ENCODE measurements at places on chromosomes 11 and 22.
A peak's percentile ranks its signal among the peaks of the same experiment; 100 is the strongest.

GRCh38 chr22:37731804-37732471 lies 35.1 kb downstream of the TRIOBP start:
- H3K36me3 ChIP-seq: no peaks in the 10 kb centered on the region
- no peak overlapping the region for H3K27ac ChIP-seq
- H3K27me3 ChIP-seq: no peaks in the 10 kb centered on the region
- H3K4me3 ChIP-seq: no peak overlapping the region
- no peaks in the 10 kb centered on the region for H3K4me1 ChIP-seq

GRCh38 chr11:120062561-120062930 lies 75.4 kb downstream of the TRIM29 start:
- H3K27ac ChIP-seq: peak overlapping the region; percentile 74
- H3K4me3 ChIP-seq: no peak overlapping the region
- DNase-seq: no peak

GRCh38 chr11:34492806-34493414 lies 20.7 kb downstream of the ELF5 start:
- no peak overlapping the region for H3K4me3 ChIP-seq
- DNase-seq: peak; percentile 83
- no peak overlapping the region for H3K27ac ChIP-seq
- H3K36me3 ChIP-seq: no peaks in the 10 kb centered on the region
- H3K4me1 ChIP-seq: no peaks in the 10 kb centered on the region

GRCh38 chr11:72782081-72782920 lies 11.5 kb downstream of the STARD10 start:
- DNase-seq: peak; percentile 24
- H3K27ac ChIP-seq: no peak overlapping the region
- no peak overlapping the region for H3K4me3 ChIP-seq
- peaks cover 5% of the 10 kb centered on the region for H3K36me3 ChIP-seq
- no peaks in the 10 kb centered on the region for H3K27me3 ChIP-seq

GRCh38 chr11:65355013-65355775 lies 643 bp downstream of the TIGD3 start:
- peaks cover 23% of the 10 kb centered on the region for H3K36me3 ChIP-seq
- DNase-seq: peak; percentile 52
- no peak overlapping the region for H3K27ac ChIP-seq
- peaks cover 6% of the 10 kb centered on the region for H3K27me3 ChIP-seq
- peaks cover 7% of the 10 kb centered on the region for H3K4me1 ChIP-seq

GRCh38 chr22:48353116-48353947 lies 1474.3 kb downstream of the BRD1 start:
- H3K4me3 ChIP-seq: no peak overlapping the region
- H3K4me1 ChIP-seq: no peaks in the 10 kb centered on the region
- no peak for DNase-seq
- H3K27me3 ChIP-seq: no peaks in the 10 kb centered on the region

GRCh38 chr11:6548641-6549040 lies 51.6 kb downstream of the DNHD1 start:
- no peaks in the 10 kb centered on the region for H3K27me3 ChIP-seq
- H3K36me3 ChIP-seq: peaks cover 11% of the 10 kb centered on the region
- no peak for DNase-seq
- H3K27ac ChIP-seq: no peak overlapping the region
- no peaks in the 10 kb centered on the region for H3K4me1 ChIP-seq

- H3K4me1 ChIP-seq: no peaks in the 10 kb centered on the region
- H3K27me3 ChIP-seq: no peaks in the 10 kb centered on the region
- no peaks in the 10 kb centered on the region for H3K36me3 ChIP-seq
- peak; percentile 22 for DNase-seq
Observed at GRCh38 chr11:2089536-2090165, 49.5 kb downstream of the IGF2 start.

GRCh38 chr11:72932132-72932570 lies 117.9 kb downstream of the ATG16L2 start:
- no peaks in the 10 kb centered on the region for H3K27me3 ChIP-seq
- no peaks in the 10 kb centered on the region for H3K36me3 ChIP-seq
- H3K4me1 ChIP-seq: no peaks in the 10 kb centered on the region

- DNase-seq: no peak
- H3K4me1 ChIP-seq: no peaks in the 10 kb centered on the region
- no peak overlapping the region for H3K4me3 ChIP-seq
- H3K27me3 ChIP-seq: no peaks in the 10 kb centered on the region
- no peak overlapping the region for H3K27ac ChIP-seq
Observed at GRCh38 chr11:31956310-31956709, 134.6 kb upstream of the RCN1 start.

GRCh38 chr11:41499429-41499828 lies 40.0 kb upstream of the LRRC4C start:
- no peak overlapping the region for H3K4me3 ChIP-seq
- no peak for DNase-seq
- H3K27ac ChIP-seq: no peak overlapping the region

- H3K4me1 ChIP-seq: peaks cover 7% of the 10 kb centered on the region
- no peak overlapping the region for H3K27ac ChIP-seq
- no peaks in the 10 kb centered on the region for H3K36me3 ChIP-seq
- H3K4me3 ChIP-seq: no peak overlapping the region
- H3K27me3 ChIP-seq: peaks cover 26% of the 10 kb centered on the region
- no peak for DNase-seq
Observed at GRCh38 chr11:128886406-128887124, 4.6 kb upstream of the KCNJ5 start.

- H3K4me3 ChIP-seq: no peak overlapping the region
- H3K4me1 ChIP-seq: no peaks in the 10 kb centered on the region
- no peak for DNase-seq
- no peak overlapping the region for H3K27ac ChIP-seq
Observed at GRCh38 chr22:38513063-38513462, 7.0 kb upstream of the DDX17 start.

GRCh38 chr11:110293389-110293788 lies 3.0 kb downstream of the RDX start:
- peaks cover 10% of the 10 kb centered on the region for H3K4me1 ChIP-seq
- no peak overlapping the region for H3K27ac ChIP-seq
- H3K36me3 ChIP-seq: peaks cover 7% of the 10 kb centered on the region
- no peak for DNase-seq

- H3K4me1 ChIP-seq: peaks cover 9% of the 10 kb centered on the region
- no peaks in the 10 kb centered on the region for H3K36me3 ChIP-seq
- no peaks in the 10 kb centered on the region for H3K27me3 ChIP-seq
- H3K4me3 ChIP-seq: no peak overlapping the region
- DNase-seq: no peak
Observed at GRCh38 chr22:32556159-32556558, 81.5 kb downstream of the FBXO7 start.

DNA sequence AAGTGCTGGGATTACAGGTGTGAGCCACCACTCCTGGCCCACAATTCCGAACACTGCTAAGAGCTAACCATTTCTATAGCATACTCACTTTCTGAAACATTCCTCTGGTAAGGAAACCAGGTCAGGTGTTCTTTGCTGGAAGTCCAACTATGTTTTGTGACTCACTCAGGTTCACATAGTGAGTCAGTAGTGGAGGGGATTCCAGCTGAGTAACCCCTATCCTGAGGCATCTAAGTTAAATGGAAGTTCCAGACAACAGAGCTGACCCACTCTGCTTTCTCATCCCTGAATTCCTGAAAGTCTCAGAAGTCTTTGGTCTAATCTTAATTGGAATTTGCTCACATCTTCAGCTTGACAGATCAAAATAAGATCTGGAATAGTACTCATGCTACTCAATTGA lies 3.0 kb upstream of the CHRNA10 start:
- no peaks in the 10 kb centered on the region for H3K27me3 ChIP-seq
- H3K4me3 ChIP-seq: no peak overlapping the region
- H3K4me1 ChIP-seq: peaks cover 10% of the 10 kb centered on the region

- no peak for DNase-seq
- no peak overlapping the region for H3K4me3 ChIP-seq
- H3K27me3 ChIP-seq: no peaks in the 10 kb centered on the region
Observed at GRCh38 chr22:20324139-20324516, 4.3 kb upstream of the DGCR6L start.

DNA sequence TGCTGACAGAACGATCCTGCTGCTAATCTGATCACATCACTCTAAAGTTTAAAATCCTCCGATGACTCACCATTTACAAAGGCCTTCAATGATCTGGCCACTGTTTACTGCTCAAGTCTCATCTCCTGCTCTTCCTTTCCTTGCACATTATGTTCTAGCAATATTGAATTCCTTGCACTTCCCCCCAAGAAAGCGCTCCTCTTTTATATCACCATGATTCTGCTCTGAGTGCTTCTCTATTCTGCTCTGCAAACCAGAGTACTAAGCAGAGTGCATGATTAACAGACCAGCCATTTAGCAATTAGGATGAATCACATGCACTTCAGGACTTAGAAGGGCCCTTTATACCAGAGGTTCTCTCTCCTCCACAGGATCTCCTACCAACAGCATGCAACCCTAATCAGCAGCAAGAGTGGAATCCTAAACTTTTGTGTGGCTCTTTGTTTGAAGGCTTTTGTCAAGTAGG lies 1122.8 kb upstream of the CCDC90B start:
- H3K4me3 ChIP-seq: no peak overlapping the region
- H3K36me3 ChIP-seq: no peaks in the 10 kb centered on the region
- no peaks in the 10 kb centered on the region for H3K27me3 ChIP-seq

GRCh38 chr11:77287136-77287535 lies 14.3 kb downstream of the GDPD4 start:
- DNase-seq: no peak
- H3K4me1 ChIP-seq: no peaks in the 10 kb centered on the region
- H3K36me3 ChIP-seq: no peaks in the 10 kb centered on the region
- H3K27me3 ChIP-seq: no peaks in the 10 kb centered on the region

GRCh38 chr22:38034278-38034882 lies 22.8 kb upstream of the PICK1 start:
- peak overlapping the region; percentile 60 for H3K27ac ChIP-seq
- H3K27me3 ChIP-seq: no peaks in the 10 kb centered on the region
- H3K4me1 ChIP-seq: peaks cover 22% of the 10 kb centered on the region
- no peaks in the 10 kb centered on the region for H3K36me3 ChIP-seq

DNA sequence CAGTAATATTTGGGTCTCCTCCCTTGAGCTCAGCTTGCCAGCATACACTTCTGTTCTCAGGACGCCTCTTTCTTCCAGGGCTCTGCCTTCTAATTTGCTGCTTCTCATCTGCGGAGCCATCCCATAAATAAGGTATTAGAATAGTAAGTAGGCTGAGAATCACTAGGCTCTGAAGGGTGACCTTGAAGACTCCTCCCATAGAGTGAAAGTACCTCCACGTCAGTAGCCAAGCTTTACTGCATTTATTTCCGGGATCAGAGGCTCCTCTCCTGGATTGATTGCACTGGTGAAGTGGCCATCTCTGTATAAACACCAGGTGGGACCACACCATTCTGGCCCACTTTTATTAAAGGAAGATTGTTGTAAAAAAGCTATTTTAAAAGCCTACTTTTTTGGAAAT lies 315.5 kb downstream of the FAT3 start:
- DNase-seq: no peak
- no peaks in the 10 kb centered on the region for H3K27me3 ChIP-seq

GRCh38 chr11:68692115-68692514 lies 7.8 kb downstream of the GAL start:
- no peaks in the 10 kb centered on the region for H3K36me3 ChIP-seq
- H3K4me1 ChIP-seq: no peaks in the 10 kb centered on the region
- no peak overlapping the region for H3K4me3 ChIP-seq
- DNase-seq: no peak
- H3K27ac ChIP-seq: no peak overlapping the region
